Caudate nucleus (tissue), 63 donors: ENCODE measurements at places on chromosomes 12 and 14.

GRCh38 chr14:71646518-71646917 lies 285.7 kb upstream of the RGS6 start:
- no peak for DNase-seq

GRCh38 chr14:104264495-104265265 lies 126.3 kb downstream of the KIF26A start:
- DNase-seq, result no peak

DNA sequence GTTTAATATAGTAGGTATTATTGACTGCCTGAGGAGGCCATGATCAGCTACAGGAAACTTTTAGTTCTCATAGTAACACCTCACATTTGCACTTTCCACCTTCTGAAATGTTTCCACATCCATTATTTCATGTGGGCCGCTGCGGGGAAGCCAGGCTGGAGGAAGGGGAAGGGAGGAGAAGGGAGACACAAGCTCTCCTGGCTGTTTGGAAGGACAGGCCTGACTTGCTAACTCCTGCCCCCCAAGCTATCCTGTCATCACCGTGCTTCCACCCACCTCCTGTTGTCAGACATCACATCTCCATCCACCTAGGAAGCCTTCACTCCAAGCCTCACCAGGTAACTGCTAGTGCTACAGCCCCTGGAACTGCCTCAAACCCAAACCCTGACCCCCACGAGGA lies 9.5 kb downstream of the DPF3 start:
- no peak for DNase-seq

DNA sequence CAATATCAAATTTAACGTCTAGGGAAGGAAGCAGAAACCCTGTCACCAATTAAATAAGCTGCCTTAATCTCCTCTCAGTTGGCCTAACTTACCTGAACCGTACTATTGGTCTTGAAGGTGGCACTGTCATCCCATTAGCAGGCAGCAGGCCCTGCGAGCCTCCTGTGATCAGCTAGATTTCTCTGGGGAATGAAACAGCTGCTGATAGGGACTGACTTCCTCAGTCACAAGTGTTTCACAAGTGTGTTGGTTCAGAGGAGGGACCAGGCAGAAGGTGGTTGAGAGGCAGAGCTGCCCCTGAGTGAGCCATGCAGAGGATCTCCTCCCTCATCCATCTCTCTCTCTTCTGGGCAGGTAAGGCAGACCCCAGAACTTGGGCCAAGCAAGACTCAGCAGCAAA lies 166.8 kb downstream of the DAD1 start:
- DNase-seq, result no peak

DNA sequence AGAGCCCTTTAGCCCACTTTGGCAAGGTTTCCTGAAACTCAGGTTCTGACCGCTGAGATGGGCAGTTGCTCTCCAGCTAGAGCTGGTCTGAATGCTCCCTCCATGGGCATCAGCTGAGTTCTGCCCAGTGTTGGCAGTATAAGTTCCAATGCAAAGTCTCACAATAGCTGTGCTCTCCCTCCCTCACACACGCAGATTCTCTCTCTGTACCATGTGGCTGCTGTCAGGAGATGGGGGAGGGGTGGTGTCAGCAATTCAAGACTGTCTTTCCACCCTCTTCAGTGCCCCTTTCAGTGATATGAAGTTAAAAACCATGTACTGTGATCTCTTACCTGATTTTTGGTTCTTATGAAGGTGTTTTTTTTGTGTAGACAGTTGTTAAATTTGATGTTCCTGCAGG lies 164.3 kb upstream of the PLEKHA5 start:
- no peak for DNase-seq

GRCh38 chr12:53213348-53213747 lies 6.3 kb upstream of the ITGB7 start:
- DNase-seq, result peak; percentile 53
